Stimulated activated CD8-positive, alpha-beta memory T cell treated with anti-CD3 and anti-CD28 coated beads, Interleukin-7, amount 100 ng/mL, for 4 hours (primary cell): ENCODE measurements at places on chromosomes 6 and 20.

- no peak for DNase-seq
Measured at GRCh38 chr20:40422656-40423055, 266.4 kb downstream of the MAFB start.

DNA sequence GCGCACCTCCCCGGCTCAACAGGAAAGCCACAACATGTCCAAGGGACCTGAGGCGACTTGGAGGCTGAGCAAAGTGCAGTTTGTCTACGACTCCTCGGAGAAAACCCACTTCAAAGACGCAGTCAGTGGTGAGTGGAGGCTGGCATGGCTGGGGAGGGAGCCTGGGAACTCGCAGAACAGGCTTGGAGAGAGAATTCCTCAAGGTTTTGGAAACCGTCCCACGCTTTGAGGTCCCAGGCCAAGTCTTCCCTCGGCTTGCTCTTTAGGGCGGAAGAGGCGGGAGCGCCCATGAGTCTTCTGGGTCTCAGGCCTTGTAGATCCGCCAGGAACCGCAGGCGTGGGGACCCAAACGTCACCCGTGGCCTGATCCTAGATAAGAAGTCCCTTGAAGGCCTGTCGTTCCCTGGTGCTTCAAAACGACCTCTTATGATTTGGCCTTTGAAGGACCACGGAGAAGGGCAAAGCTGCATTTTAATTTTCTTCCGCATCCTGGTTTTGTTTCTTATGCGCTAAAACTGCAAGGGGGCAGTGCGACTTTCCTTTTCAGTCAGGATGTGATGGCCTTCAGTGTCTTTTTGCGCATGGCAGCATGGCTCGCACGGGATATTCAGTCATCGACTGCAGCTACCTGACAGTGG lies 2.0 kb downstream of the LAMP5 start:
- DNase-seq: no peak

DNA sequence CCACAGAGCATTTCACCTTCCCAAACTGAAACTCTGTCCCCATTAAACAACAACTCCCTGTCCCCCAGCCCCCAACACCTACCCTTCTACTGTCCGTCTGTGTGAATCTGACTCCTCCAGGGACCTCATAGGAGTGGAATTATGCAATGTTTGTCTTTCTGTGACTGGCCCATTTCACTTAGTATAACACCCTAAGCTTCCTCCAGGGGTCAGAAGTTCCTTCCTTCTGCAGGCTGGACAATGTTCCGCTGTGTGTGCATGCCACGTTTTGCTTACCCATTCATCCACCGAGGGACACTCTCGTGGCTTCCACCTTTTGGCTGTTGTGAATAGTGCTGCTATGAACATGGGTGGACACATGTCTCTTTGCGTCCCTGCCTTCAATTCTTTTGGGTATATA lies 37.6 kb upstream of the MPC1 start:
- DNase-seq: no peak

GRCh38 chr6:118042855-118043254 lies 135.8 kb downstream of the SLC35F1 start:
- DNase-seq: no peak

DNA sequence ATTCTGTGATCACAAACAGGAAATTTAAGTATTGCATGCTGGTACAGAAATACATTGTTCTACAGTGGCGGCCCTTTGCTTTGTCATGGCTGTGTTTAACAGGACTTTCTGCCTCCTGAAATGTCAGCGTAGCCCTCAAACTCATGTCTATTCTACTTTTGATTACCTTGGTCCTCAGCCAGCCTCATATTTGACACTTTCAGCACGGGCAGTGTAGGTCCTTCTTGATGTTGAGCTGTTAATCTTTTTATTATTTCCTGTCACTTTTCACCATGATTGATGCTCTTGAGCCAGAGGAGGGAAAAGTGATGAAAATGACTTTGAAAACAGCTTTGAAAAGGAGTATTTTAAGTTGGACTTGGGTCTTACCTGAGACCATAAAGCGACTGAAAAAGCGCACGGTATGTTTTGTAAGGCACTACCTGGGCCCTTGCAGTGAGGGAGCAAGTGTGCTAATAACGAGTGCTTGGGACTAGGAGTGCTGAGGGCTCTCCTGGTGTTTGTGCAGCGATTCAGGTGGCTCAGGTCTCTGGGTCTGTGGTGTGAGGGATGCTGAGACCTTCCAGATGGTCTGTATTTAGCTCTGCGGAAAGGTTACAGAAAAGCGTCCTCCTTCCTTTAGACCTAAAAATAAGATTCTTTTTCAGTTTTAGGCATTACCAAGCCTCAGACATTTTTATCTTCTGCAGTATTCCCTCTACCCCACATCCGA lies 45.2 kb upstream of the RREB1 start:
- no peak for DNase-seq

GRCh38 chr6:25457516-25457915 lies 178.3 kb downstream of the CARMIL1 start:
- no peak for DNase-seq

- no peak for DNase-seq
Measured at GRCh38 chr6:23534351-23534750, 591.7 kb upstream of the NRSN1 start.
